ENCODE measurements at places on chromosomes 3 and 15. TPM values are rescaled to one million over a fixed set of nuclear protein-coding genes. Genes with fewer than 3 reads are reported as not detected.
A peak's percentile ranks its signal among the peaks of the same experiment; 100 is the strongest.

DNA sequence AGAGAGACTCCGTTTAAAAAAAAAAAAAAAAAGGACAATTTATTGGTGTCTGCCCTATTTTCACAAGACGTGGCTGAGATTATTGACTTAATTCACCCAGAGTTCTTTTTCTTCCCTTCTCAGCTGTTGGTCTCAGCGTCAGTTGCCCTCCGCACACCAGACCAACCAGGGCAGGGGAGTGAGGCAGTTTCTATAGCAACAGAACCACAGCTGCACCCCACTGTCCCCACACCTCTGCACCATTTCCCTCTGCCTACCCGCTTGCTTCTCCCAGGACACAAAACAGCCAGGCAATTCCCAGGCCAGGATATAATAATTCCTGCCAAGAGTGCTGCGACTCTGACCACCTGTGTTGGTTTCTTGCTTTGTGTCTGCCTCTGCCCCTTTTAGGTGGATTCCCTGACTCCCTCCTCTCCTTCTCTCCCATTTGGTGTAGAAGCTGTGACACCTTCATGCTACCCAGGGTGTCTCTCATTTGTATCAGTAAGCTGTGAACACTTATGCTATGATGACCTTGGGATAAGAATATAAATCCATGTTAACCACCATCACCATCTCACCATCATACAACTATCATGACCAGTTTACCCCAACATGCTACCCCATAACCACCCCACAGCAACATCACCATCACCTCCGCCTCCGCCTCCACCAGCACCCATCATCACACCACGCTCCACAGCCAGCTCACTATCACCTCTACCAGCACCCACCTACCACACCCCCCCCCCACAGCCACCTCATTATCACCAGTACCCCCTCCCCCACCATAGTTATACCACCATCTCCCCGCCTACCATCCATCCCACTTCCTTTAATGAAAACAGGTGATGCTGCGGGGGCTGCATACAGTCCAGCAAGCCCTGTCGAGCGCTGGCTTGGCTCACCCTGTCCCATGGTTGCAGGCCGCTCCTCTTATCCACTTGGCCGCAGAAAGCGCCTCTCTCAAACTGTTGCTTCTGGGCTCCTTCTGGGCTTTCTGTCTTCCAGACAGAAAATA is 589 bp downstream of the EPB42 start:
- DNase-seq = no peak

- DNase-seq = no peak
These were observed 413.5 kb downstream of the OCA2 start for GRCh38 chr15:27685644-27686043.

DNA sequence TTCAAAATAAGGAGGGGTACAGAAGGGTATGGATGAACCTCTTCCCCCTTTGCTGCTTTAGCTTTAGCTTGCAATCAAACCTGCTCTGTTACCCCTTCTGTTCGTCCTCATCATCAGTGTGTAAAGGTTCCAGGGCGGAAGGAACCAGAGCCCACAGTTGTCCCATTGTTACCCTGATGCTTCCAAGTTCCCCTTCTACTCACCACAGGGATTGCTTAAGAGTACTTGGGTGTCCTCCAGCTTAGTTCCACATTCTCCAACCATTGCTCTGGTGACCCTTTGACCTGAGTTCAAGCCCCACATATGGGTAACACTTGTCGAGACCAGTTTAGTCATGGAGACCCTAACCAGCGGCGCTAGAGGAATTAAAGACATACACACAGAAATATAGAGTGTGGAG is 1080.1 kb upstream of the ALCAM start:
- DNase-seq = no peak

DNA sequence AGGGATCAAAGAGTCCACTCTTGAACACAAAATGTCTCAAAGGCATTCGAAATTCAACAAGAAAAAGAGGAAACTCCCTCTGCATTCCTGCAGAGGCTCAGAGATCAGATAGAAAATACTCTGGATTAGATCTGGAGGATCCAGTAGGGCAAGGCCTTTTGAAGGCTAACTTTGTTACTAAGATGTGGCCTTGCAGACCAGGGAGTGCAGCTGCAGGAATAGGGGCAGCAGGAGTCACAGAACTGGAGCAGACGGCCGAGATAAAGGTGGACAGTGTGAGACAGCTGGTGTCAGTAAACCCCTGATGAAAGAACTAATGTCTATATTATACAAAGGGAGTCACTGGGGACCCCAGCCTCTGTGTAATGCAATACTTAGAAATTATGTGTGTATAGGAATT is 84.5 kb upstream of the PLSCR4 start:
- DNase-seq = no peak

DNA sequence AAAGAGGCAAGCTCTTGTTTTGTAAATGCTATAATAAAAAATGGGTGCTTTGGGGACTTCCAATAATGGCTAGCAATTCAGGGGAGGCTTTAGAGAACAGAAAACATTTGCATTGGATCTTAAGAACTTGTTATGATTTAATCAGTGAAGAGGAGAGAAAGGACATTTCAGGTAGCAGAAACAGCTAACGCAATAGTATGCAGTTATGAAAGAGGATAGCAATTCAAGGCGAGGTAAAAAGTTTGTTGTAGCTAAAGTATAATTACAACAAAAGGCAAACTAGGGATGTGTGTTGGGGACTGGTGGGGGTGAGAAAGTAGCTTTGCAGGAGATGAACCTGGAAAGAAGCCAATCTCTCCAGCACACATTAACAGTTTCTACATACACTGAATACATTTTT is 558.7 kb upstream of the SEMA6D start:
- DNase-seq = no peak

DNA sequence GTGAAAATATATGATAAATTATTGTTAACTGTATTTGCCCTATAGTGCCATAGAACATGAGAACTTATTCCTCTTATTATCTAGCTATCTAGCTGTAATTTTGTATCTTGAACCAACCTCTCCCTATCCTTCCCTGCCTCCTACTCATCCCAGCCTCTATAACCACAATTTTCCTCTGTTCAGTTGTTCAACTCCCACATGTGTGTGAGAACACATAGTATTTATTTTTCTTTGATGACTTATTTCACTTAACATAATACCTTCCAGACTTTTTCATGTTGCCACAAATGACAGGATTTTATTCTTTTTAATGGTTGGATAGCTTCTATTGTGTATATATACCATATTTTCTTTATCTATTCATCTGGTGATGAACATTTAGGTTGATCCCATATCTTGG is 85.4 kb upstream of the SUCLG2 start:
- no peak for DNase-seq

DNA sequence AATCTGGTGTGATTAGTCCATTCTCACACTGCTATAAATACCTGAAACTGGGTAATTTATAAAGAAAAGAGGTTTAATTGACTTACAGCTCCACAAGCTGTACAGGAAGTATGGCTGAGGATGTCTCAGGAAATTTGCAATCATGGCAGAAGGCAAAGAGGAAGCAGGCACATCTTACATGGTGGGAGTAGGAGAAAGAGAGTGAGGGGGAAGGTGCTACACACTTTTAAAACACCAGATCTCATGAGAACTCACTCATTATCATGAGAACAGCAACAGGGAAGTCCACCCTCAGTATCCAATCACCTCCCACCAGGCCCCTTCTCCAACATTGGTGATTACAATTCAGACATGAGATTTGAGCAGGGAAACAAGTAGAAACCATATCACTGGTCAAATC is 24.0 kb upstream of the ACP3 start:
- DNase-seq = no peak

DNA sequence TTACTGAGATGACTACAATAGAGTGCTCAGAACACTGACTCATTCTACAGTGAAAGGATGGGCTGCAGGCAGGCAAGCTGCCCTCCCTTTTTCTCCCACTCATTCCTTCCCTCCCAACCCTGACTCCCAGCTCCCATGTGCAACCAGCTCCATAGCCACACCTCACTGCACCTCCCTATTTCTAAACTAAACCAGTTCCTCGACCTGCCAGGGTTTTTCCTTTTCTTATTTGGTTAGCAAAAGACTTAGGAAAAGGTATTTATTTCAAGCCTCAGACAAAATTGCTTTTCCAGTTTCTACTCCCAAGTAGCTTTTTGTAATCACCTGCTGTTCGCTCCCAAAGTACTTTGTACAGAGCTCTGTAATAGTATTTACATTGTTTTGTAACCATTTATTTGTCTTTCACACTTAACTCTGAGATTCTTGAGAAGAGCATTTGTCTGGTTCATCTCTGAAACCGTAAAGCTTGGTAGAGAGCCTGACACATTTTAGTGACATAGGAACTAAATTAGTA is 2.2 kb downstream of the AADAC start:
- DNase-seq = peak; percentile 39

DNA sequence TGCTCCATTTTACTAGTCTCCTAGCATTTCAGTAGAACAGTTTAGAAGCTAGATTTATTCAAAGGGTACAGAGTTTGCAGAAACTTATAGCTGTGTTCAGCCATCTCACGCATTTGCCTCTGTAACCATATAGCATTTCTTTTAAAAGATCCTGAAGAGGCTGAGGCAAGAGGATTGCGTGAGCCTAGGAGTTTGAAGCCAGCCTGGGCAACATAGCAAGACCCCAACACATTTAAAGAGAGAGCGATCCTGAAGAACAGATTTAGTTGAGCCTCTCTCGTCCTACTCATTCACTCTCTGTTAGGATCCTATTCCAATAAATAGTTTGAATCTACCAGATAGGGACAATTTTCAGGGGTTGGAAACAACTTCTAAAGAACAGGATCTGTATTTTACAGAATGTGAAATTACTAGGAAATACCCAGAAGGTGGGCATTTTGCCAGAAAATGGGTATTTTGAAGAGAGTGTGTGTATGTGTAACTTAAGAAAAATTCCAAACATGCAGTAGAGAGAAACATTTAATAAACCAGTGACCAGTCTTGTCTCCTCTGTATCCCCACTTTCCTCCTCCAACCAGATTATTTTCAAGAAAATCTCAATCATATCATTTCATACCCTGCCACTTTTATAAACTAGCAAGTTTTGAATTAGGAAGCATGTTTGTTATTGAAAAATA is 4.5 kb downstream of the EIF3J start:
- peak; percentile 81 for DNase-seq

DNA sequence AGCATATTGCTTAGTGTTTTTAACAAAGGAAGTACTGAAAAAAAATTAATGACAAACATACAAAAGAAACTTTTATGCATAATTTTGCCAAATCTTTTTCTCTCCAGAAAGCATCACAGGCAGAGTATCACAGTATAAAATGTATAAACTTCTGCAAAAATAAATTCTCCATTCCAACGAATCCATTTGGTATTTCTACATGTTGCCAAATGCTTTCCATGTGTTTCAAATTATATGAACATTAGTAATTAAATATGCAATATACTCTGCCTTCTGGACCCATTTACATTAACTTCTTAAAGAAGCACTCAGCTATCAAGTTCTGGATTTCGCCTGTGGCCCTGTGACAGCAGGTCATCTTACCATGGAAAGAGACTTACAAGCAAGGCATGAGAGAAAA is 189.1 kb upstream of the ALCAM start:
- no peak for DNase-seq

DNA sequence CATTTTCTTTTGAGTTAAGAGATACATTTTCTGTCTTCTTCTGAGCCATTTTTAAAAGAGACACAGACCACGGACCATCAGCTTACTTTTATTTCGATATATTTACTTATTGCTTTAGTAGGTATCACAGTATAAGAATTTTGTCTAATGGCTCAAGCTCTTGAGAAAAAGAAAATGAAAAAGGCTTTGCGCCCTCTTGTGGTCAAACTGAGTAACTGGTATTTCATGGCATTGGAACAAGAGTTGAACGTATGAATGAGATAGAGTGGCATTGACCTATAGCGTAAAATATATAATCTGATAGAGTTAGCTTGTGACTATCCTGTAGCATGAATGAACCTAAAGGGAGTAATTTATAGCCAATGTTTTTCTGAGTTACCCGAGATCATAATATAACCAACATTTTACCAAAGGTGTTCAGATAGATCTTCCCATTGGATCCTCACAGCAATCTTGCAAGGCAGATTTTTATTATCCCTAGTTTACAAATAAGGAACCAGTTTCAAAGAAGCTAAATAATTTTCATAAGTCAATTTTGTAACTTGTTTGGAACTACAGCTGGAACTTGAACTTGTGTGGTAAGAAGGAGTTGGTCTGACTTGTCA is 154.6 kb downstream of the POLR2M start:
- peak; percentile 78 for DNase-seq

- DNase-seq = peak; percentile 91
These were observed 271.2 kb upstream of the ROPN1 start for GRCh38 chr3:124263168-124263567.

- DNase-seq = no peak
These were observed 392.6 kb upstream of the CBLB start for GRCh38 chr3:106261396-106261795.

- no peak for DNase-seq
These were observed 30.2 kb downstream of the APBA2 start for GRCh38 chr15:28915935-28916334.

GRCh38 chr3:185208823-185209222 is 45.0 kb downstream of the EHHADH start:
- no peak for DNase-seq

DNA sequence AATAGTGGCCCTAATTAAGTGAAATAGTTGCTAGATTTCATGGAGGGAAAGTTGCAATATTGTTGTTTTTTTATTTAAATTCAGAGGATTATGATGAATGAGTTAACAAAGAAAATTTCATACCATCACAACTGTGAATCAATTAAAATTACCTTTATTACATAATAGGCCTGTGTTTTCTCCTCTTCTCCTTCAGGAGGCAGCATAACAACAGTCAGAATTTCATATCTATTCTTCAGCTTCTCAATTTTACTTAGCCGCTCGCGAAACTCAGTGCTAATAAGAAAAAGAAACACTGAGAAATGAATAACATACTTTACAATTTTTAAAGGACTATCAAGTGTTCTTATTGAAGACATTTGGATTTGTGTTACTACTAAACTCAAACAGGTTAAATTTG is 29.4 kb downstream of the TTC14 start:
- DNase-seq = no peak

The SENP8 gene
- 1.2 TPM for total RNA-seq

The SNRPA1 gene
- 9.2 TPM for total RNA-seq

The LYZL4 gene
- not detected for total RNA-seq

The HIGD2B gene
- under 0.01 TPM for total RNA-seq

The CHDH gene
- total RNA-seq = under 0.01 TPM

The RNU5B-1 gene
- not detected for total RNA-seq

The OSBPL10 gene
- total RNA-seq = 6.3 TPM

The CHAC1 gene
- total RNA-seq = 2.4 TPM

Measured in lung microvascular endothelial cell (primary cell).